ENCODE measurements at places on chromosomes 7 and 10. TPM values are rescaled to one million over a fixed set of nuclear protein-coding genes. Genes with fewer than 3 reads are reported as not detected.

The PRTFDC1 gene
- 6.6 TPM for total RNA-seq

- peaks cover 3% of the 10 kb centered on the region for H3K4me1 ChIP-seq
- H3K36me3 ChIP-seq, result no peaks in the 10 kb centered on the region
- no peak overlapping the region for H3K4me3 ChIP-seq
Observed at GRCh38 chr10:91629715-91630549, 2.9 kb downstream of the PPP1R3C start.

GRCh38 chr10:129765664-129766550 lies 198.2 kb downstream of the EBF3 start:
- no peaks in the 10 kb centered on the region for H3K4me1 ChIP-seq
- H3K27ac ChIP-seq, result no peak overlapping the region
- peak; percentile 34 for DNase-seq
- H3K27me3 ChIP-seq, result no peaks in the 10 kb centered on the region
- no peaks in the 10 kb centered on the region for H3K36me3 ChIP-seq

The TPST1 gene
- total RNA-seq, result 14.9 TPM

- H3K27me3 ChIP-seq, result no peaks in the 10 kb centered on the region
- H3K4me1 ChIP-seq, result no peaks in the 10 kb centered on the region
- no peak overlapping the region for H3K27ac ChIP-seq
- DNase-seq, result no peak
- H3K36me3 ChIP-seq, result no peaks in the 10 kb centered on the region
Observed at GRCh38 chr10:3538291-3538655, 246.7 kb downstream of the KLF6 start.

The CLRN3 gene
- total RNA-seq, result not detected

DNA sequence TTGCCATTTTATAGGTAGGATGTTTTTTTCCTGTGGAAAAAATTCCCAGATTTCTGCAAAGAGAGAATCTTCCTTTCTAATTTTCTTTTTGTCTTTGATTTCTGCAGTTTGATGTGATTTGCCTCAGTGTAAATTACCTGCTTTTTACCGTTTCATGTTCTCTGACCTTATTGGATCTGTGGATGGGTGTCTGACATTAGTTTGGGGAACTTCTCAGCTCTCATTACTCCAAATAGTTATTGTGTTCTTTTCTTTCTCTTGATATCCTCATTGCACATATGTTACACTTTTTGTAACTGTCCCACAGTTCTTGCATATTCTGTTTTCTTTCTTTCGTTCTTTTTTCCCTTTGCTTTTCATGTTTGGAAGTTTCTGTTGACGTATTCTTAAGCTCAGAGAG lies 28.5 kb downstream of the NACAD start:
- H3K27me3 ChIP-seq, result no peaks in the 10 kb centered on the region
- no peak overlapping the region for H3K27ac ChIP-seq
- no peak overlapping the region for H3K4me3 ChIP-seq
- DNase-seq, result no peak
- no peaks in the 10 kb centered on the region for H3K4me1 ChIP-seq

The OR2A1 gene
- total RNA-seq, result not detected

All from H1 (cell line).